Right renal pelvis (tissue), 4 donors: ENCODE measurements at places on chromosomes 3 and 15.

DNA sequence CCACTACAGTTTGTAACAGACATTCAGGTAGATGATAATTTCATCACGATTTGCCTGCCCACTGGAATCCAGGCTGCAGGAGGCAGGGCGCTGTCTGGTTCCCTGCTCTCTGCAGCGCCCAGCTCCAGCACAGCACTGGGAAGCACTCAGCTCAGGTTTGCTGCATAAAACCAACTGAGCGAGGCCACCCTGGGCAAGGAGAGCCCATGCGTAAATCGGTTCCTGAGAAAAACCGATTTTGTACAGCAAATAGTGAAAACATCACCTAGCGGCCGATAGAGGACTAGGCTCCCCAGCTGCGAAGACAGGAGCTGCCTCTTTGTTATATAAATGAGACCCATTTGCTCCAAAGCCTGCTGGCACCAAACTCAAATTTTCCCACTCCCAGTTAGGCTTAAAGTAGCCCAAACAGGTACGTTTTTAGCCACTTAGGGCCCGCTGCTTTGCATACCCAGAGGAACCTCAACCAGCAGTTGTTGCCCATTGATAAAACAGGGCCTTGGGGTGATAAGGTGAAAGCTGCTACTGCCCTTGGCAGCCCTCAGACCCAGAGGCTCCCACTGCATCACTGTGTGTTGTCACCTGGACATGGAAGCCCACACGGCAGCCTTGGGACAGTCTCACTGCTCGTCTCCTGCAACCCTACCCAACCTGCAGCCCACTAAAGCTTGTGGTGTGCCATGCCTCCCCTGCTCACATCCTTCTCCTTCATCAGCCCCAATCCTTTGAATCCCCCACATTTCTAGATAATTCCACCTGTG lies 47.5 kb downstream of the ALDH1L1 start:
- peak; percentile 36 for DNase-seq

GRCh38 chr3:123791898-123792297 lies 92.2 kb downstream of the MYLK start:
- no peak for DNase-seq

GRCh38 chr3:69807674-69808073 lies 68.4 kb downstream of the MITF start:
- no peak for DNase-seq

DNA sequence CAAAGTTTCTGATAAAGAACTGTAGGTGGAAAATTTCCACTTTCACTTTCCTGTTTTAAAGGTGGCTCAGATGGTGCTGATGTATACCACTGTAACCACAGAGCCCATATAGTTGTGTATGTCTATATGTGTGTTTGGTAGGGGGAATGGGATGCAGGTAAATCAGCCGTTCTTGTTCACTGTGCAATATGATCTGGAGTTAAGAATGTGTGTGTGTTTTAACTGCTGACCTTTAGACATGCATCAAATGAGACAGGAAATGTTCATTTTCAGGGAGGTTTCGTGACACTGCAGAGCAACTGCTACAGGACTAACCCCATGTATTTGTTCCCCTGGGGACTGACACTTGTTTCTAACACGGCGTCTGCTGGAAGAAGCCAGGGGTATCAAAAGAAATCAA lies 180.5 kb downstream of the TAFA4 start:
- DNase-seq: no peak

DNA sequence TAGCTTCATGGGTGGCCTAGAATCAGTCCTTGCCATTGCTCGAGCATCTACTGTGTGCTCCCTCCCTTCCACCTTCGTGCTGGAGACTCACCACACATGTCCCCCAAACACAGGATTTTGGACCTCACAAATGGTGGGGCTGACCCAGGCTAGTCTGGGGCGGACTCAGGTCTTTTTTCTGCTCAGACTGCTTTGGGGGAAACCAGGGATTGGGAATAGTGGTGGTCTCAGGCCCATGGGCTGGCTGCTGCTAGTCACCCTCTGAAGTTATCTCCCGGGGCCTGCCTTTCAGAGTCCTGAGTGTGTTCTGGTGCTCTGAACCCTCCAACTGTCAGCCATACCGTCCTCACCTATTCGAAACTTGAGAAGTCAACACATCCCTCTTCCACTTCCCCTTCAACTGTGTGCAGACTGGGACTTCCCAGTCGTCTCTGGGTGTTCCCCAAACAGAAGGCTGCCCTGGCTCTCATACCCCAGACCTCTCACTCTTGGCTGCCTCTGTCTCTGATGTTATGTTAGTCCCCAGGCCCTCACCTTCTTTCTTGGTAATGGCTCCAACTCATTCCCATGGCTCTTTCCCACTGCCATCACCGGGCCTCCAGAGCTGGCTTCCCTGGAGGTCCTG lies 46.0 kb downstream of the PPCDC start:
- DNase-seq: no peak

- no peak for DNase-seq
These were observed 51.8 kb upstream of the B3GALNT1 start for GRCh38 chr3:161156936-161157335.

DNA sequence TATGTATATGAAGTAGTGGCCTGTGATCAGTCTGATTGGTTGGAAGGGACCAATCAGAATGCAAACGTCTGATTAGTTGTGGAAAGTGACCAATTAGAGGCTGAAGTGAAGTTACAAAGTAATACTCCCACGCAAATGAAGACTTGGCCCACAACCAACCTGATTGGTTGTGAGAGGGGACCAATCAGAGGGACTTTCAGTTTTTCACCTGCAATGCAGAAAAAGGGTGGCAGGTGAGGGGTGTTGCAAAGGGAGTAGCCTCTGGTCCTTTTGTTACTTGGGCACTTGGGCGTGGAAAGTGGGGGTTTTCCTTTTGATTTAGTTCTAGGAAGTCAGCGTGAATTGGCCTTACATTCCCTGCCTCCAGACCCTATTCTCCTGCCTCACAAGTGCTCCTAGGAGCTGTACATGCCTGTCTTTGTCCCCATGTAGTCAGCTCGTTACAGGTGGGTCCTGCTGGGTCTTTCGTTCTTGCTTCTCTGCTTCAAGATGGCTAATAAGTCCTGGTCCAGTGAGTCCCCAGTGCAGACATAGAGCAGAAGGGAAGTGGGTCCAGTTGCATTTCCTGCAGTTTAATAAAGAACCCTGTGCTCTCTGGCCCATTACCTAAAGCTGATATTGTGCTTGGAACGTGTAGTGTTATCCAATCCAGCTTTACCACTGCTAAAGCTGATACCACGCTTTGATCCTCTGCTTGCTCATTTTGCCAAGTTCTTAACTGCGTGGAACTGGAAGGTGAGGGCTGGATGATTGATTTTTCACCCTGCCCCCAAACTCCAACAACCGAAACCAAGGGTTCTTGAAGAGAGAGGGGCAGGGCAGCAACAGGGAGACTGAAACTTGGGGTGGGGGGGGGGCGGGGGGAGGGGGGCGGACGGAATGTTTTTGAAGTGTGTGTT lies 46.0 kb upstream of the CD47 start:
- no peak for DNase-seq

GRCh38 chr3:128487813-128488635 lies 5.0 kb downstream of the GATA2 start:
- no peak for DNase-seq

DNA sequence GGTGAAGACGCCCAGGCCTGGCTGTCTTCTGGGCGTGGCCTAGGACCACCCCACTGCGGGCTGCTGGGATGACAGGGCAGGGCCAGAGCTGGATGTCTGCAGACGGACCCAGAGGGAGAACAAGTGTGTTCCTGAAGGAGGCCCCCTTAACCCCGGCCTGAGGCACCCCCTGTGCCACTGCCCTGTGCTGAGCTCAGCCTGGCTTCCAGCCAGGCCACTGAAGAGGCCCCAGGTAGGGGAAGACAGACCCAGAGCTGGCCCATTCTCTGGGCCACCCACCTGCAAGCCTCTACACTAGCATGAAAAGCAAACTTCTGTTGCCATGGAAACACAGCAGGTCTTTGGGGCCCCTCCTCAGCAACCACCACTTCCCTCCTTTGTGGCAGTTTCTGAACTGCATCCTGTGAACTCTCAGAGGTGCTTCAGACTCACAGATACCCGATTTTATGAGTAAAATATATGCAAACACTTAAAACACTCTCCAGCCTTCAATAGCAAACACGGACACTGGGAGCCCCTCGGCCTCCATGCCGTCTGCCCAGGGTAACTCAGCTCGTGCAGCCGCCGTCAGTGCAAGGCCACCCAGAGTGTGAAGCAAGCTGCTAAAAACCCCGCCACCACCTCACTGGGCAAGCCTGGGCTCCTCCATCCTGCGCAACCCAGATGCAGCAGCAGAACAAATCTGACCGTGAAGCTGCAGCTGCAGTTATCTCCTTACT lies 42.5 kb downstream of the CMTM6 start:
- DNase-seq: no peak

DNA sequence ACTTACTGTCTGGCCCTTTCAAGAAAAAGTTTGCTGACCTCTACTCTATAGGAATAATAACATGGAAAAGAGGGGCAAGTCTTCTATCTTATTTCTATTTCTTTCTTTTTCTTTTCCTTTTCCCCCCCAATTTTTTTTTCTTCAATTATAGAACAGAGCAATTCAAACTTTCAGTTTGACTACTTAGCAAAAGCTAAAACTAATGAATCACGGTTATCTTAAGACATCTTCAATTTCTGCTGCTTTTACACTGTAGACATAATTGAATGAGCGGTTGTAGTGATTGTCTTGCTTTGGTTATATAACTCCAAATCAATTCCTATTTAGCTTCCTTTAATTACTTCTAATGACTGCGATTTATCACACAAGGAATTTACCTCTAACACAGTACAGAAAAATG lies 74.3 kb upstream of the P2RY1 start:
- DNase-seq: no peak

GRCh38 chr3:38811822-38812221 lies 4.2 kb downstream of the SCN10A start:
- DNase-seq: no peak

DNA sequence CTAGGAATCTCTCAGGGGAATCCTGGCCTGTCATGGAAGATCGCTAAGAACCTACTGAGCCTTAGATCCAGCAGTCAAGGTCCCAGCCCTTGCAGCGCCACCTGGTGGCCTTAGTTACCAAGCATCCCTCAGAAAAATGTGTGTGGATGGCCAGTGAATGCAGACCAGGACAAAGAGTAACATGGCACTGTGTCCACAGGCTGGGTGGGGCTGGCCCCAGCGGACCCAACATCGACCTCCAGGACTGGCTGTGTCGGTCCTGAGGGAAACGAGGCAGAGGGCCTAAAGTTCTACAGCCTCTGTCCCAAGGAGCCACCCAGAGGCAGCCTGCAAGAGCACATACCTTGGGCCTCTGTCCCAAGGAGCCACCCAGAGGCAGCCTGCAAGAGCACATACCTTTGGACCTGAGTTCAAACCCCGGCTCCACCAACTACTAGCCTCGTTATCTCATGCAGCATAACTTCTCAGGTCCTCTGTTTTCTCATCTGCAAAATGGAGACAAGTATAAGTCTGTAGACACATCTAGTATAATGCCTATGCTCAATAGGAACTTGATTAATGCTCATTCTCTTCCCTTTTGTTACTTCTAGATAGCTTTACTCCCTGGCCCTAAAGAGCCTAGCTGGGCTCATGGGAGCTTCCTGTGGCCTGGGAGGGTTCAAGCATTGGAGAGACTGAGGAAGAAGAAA lies 57.5 kb upstream of the HERC1 start:
- DNase-seq: no peak

GRCh38 chr3:172514678-172515077 lies 8.6 kb downstream of the TNFSF10 start:
- DNase-seq: no peak

DNA sequence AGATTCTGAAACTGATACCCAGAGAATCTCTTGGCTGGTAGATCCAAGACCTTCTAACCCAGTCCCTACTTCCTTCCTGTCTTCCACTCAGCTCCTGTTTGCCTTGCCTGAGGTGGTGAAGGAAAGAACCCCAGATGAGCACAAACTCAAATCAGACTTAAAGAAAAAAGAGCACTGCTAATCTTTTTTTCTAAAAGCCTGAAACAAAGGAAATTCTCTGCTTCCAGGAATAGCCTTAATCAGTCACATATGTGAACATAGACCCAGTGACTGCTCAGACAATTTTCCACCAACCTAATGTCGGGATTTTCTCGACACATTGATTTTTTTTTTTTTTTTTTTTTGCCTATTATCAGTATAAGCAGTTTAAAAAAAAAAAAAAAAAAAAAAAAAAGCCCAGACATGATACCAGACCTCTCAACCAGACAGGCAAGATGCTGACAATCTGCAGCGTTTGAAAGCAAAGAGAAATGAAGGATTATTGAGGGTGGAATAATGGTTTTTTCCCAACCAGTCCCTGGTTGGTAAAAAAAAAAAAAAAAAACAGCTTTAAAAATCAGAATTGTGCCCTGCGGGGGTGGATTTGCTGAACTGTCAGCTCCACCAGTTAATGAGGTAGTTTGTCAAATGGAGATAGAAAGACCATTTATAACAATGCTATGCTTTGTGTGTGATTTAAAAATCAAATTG lies 256.8 kb upstream of the RARB start:
- DNase-seq: no peak

GRCh38 chr15:57541805-57542504 lies 49.7 kb upstream of the MYZAP start:
- no peak for DNase-seq

GRCh38 chr15:92780843-92781242 lies 119.3 kb upstream of the CHD2 start:
- DNase-seq: no peak

DNA sequence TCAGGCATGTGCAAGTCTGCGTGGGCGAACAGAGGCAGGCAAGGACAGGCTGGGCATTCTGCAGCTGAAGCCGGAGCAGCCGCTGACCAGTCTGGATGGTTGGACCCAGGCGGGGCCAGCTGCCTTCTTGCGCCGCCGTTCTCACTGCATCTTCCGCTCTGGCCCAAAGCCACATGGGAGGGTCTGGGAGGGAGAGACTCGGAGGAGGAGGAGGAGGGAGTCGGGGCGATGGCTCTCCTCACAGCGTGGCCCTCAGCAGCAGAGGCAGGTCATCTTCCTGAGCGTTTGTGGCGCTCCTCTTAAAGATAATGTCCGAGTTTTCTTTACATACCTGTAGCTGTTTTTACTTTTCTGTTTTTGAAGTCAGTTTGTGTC lies 5.9 kb downstream of the CLK3 start:
- DNase-seq: no peak

- DNase-seq: no peak
These were observed 102.7 kb downstream of the ASB7 start for GRCh38 chr15:100705065-100705464.

DNA sequence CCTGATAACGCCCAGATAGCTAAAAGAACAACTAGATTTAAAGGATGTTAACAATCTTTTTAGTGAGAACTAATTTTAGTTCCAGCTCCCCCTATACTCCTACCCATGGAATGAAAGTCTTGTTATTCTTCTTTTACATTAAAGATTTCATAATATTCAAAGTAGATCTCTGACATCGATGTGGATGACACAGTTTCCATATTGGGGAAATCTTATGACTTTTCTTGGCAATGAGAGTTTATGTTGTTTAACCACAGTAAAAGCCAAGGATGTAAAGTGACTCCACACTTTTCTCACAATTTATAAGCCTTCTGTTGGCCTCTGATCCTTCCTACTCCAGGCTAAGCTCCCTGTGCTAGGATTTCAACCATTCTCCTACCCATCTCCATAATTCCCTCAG lies 332.6 kb upstream of the KCNMB2 start:
- DNase-seq: no peak

GRCh38 chr15:58260205-58260724 lies 122.1 kb downstream of the AQP9 start:
- no peak for DNase-seq

- no peak for DNase-seq
These were observed 2.5 kb upstream of the PLCH1 start for GRCh38 chr3:155747286-155747945.
